ENCODE measurements at places on chromosomes 5 and 9. TPM values are rescaled to one million over a fixed set of nuclear protein-coding genes. Genes with fewer than 3 reads are reported as not detected.

IFNK gene
- not detected for total RNA-seq

GRCh38 chr9:89984214-89984613 lies 379.4 kb downstream of the GADD45G start:
- DNase-seq = no peak

DNA sequence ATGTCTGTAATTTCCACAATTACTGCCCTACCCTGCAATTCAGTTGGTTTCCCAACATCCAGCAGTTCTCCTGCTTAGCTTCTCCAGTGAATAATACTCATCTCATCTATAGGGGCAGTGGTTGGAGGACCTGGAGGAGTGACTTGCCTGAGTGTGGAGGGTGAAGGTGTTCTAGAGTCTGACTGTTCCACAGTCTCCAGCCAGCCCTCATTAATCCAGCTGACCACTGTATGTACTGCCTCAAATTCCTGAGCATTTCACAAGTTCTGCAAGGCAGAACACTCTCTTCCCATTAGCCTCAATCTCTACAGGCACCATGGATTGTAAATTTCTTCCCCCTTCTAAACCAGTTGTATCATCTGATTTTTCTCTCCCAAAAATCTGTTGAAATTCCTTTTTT lies 147.4 kb upstream of the NFIL3 start:
- no peak for DNase-seq

DNA sequence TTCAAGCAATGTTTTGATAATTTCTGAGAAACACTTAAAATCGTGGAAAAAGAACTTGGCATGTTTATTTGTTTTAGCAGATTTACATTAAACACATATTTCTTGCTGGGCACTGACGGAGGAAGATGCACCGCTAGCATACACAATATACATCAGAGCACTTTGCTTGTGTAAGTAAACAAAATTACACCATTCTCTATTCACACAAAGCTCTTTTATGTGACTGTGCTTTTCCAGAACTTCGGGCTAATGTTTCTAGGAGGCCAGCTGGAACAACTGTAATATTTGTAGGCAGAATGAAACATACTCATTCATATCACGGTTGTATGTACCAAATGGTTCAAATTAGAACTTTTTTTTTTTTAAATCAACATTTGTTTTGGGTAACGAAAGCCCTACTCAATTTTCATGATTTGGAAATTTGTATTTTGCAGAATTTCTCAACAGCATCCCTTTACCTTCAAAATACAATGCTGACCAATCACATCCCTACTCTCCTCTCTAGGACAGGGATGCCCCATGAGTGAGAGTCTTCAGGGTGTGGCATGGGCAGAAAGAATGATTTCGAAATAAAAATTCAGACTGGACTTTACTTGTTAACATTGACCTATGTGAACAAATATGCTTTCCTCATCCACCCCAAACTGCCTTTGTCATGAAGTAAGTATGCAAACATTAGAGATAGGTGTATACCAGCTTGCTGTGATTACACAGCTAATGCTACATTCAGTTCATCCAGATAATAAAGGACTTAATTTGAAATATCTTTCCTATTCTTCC lies 425.1 kb downstream of the BNC2 start:
- no peak for DNase-seq

GAS1 gene
- total RNA-seq = 0.27 TPM
